CD4-positive, alpha-beta T cell treated with Interleukin-6 at 100 ng/mL for 8 hours (primary cell): ENCODE measurements at places on chromosomes 4 and X.

DNA sequence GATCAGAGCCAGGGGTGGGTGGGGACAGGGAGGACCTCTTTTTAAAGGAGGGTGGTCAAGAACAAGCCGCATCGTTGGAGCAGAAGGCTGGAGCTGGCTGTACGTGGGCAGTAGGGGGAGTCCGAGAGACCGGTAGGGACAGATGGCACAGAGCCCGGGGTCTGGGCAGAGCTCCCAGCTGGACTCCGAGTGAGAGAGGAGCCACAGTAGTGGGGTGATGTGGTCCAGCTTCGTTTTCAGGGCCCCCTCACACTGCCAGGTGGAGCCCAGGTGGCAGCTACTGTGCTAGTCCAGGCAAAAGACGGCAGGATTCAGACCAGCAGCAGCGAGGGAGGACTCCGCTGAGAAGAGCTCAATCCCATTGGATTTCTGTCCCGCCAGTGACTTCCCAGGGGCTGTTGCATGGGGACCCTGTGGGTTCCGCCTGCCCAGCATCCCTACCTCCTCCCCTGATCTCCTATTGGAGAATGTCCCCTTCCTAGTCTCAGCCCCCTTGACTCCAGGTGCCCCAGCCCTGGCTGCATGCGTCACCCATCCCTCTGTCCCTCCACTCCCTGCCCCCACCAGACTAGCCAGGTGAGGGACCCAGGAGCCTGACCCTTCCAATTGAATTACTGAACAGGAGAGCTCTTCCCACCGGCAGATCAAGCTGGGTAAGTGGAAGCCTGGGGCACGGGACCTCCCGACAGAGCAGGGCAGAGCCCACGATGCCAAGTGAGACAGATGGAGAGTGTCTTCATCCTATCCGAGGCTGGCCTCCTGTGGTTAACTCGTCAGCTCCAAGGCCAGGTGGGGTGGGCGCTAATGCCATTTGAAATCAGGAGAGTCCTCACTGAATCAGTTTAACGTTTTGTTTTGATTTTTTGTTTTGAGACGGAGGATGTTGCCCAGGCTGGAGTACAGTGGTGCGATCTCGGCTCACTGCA lies 2.9 kb downstream of the ARHGAP4 start:
- DNase-seq = no peak

GRCh38 chrX:20224814-20225487 lies 41.8 kb downstream of the RPS6KA3 start:
- no peak for DNase-seq

DNA sequence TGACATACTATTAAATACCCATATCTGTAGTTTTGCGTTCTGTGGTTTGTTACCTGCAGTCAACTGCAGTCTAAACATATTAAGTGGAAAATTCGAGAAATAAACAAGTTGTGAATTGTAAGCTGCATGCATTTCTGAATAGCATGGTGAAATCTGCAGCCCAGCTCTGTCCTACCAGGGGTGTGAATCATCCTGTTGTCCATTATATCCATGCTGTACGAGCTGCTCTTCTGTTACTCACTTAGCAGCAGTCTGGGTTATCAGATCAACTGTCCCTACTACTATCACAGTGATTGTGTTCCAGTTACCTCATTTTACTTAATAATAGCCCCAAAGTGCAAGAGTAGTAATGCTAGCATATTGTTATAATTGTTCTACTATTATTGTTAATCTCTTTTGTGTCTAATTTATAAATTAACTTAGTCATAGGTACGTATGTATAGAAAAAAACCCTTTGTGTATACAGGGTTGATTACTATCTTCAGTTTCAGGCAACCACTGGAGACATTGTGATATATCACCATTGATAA lies 173.7 kb upstream of the FAT4 start:
- DNase-seq = no peak

GRCh38 chr4:27007507-27007906 lies 146.9 kb downstream of the STIM2 start:
- DNase-seq = no peak

DNA sequence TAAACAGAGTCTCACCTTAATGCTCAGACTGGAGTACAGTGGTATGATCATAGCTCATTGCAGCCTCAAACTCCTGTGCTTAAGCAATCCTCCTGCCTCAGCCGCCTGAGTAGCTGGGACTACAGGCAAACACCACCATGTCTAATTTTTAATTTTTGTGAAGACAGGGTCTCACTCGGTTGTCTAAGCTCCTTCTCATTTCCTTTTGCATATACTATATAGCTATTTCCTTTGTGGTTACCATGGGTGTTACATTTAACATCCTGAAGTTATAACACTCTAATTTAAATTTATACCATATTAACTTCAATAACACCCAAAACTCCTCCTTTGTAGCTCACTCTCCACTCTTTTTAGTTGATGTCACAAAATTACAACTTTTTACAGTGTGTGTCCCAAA lies 114.3 kb downstream of the DCK start:
- peak; percentile 1 for DNase-seq

DNA sequence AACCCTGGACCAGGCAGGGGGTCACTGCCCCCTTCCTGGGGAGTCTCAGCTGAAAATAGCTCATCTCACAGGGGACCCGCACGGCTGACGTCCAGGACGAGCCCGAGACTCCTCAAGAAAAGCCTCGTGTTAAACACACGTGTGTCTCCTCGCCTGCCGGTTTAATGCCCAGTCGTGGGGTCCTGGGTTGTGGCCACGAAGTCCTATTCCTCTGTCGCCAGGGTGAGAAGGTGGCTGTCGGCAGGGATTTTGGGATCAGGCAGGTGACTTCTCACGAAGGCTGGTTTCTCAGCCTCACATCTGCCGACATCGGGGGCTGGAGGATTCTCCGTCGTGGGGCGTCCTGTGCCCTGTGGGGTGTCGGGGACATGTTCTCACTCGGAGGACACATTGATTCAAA lies 44.3 kb upstream of the PPP2R3B start:
- DNase-seq = no peak

- DNase-seq = no peak
These were observed 18.7 kb downstream of the RELL1 start for GRCh38 chr4:37667197-37668100.

GRCh38 chr4:77147079-77147782 lies 9.8 kb upstream of the CCNG2 start:
- DNase-seq = no peak

DNA sequence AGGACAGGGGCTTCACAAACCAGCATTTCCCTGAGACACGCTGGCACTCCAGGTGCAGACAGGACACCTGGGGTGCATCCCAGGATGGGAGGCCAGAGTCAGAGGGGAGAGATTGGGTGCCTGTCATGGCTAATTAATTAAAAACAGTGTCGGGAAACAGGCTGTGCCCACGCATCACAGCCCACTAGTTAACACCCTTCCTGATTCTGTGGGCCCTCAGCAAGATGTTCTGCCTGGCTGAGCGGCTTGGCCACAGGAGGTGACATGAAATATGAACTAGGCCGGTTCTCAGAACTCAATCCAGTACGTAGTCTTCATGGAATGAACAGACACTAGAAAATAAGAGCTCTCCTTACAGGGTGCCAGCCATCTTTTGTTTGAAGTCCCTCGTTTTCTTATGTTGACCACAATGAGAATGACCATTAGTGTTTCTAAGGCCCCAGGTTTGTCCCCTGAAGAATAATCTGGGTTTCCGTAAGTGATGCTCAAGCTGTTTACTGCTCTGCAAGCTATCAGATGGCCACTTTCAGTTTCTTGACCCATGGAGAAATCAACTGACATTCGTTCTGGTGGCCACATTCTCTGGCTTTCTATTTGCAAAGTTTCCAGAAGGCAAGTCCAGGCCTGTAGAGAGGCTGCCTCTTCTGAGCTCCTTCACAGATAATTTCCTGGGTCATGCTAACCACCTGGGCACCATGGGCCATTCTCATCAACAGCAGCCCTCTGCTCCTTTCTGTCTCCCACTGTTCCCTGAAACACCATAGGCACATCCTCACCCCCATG lies 72.3 kb downstream of the SLC34A2 start:
- no peak for DNase-seq

DNA sequence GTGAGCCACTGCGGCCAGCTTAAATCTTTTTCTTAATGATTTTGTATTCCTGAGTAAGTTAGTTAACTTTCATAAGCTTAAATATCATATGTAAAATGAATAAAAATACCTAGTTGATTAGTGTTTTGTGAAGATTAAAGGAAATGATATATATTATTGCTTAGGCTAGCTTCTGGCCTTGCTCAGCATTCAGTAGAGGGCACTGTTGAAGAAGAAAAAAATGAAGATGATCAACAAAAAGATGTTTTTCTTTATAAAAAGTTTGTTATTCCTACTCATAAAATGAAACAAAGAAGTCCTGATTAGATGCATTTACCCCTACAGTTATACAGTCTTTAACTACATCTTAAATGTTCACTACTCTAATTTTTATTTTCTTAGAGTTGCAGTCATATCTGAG lies 797.7 kb downstream of the RAPGEF2 start:
- no peak for DNase-seq

- DNase-seq = no peak
These were observed 153.4 kb downstream of the GPM6A start for GRCh38 chr4:175658661-175659060.

GRCh38 chrX:124010566-124010965 lies 49.1 kb downstream of the STAG2 start:
- DNase-seq = no peak

DNA sequence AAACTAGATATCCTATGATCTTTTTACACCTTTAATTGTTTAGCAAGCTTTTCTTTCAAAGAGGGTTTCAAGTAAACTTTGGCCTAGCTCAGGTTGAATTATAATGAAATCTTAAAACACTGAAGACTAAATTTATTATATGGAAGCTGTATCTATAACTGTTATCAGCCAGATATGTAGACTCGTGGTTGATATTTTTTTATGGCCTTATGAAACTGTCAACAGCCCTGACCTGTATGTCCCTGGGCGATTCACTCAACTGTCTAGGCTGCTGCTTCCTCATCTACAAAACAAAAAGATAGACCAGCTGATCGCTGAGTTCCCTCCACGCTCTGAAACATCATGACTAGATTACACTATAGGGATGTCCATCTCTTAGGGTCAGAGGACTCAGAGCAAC lies 21.2 kb upstream of the PDK3 start:
- DNase-seq = no peak

GRCh38 chrX:275967-276580 lies 5.1 kb upstream of the PLCXD1 start:
- peak; percentile 43 for DNase-seq

- no peak for DNase-seq
These were observed 36.4 kb upstream of the MAMLD1 start for GRCh38 chrX:150326541-150327247.

- DNase-seq = no peak
These were observed 79.8 kb upstream of the SMARCAD1 start for GRCh38 chr4:94127707-94128328.

GRCh38 chr4:91025241-91026148 lies 898.3 kb downstream of the CCSER1 start:
- no peak for DNase-seq

GRCh38 chrX:102934624-102935023 lies 2.4 kb upstream of the RAB40AL start:
- peak; percentile 13 for DNase-seq

- DNase-seq = no peak
These were observed 72.9 kb downstream of the MAOA start for GRCh38 chrX:43728966-43729365.

DNA sequence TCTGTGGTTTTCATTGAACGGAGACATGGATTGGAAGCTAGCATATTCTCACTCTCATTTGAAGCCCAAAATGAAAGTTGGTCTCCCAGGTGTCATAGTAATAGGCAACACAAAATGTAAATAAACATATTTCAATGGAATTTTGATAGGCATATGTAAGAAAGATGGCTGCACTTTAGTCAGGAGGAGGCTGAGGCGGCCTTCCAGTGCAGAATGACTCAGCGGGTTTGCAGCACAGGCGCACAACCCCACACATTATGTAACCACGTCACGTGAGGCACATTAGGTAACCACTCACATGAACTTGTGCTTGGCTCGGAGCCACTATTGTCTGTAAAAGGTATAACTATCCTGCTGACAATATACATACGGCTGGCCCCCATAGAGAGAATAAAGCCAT lies 381.7 kb downstream of the GPAT3 start:
- no peak for DNase-seq

- no peak for DNase-seq
These were observed 172.8 kb downstream of the SMIM20 start for GRCh38 chr4:26086621-26087441.

GRCh38 chrX:70030301-70030767 lies 19.4 kb downstream of the AWAT2 start:
- peak; percentile 45 for DNase-seq

- DNase-seq = no peak
These were observed 1245.5 kb downstream of the STIM2 start for GRCh38 chr4:28106155-28106554.

DNA sequence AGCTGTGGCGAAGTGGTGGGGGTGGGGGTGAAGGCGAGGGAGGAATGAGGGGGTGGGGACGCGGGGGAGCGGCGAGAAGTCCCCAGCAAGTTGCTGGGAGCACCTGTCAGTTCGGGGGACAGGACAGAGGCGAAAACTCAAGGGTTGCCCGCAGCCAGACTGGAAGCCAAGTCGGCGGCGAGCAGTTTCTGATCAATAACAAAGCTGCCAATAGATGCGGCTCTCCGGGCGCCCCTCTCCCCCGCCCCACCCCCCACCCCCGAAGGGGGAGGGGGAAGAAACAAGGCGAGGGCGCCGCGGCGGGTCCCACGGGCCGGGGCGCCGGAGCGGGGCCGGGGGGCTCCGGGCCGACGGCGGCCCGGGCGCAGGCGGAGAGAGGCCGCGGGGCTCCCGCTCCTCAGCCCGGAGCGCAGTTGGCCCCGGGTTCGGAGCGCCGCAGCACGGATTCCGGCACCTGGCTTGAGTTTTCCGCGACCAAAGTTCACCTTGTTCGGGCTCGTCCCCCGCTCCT lies 379 bp downstream of the PDGFC start:
- no peak for DNase-seq

GRCh38 chr4:38832624-38833528 lies 23.7 kb downstream of the TLR6 start:
- no peak for DNase-seq

DNA sequence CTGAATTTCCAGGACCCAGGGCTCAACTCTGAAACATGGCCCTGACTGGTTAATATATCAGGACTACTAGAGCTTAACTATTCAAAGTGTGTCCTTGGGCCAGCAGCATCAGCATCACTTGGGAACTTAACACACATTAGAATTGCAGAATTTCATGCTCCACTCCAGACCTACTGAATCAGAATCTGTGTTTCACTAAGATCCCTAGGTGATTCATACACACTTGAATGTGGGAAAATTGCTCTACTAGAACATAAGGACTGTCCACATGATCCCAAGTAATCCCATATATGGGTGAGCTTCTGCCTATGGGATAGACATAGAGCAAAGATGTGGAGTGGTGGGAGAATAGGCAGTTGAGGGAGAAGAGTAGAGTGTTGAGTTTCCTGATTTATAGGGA lies 192.5 kb upstream of the CLNK start:
- DNase-seq = no peak

DNA sequence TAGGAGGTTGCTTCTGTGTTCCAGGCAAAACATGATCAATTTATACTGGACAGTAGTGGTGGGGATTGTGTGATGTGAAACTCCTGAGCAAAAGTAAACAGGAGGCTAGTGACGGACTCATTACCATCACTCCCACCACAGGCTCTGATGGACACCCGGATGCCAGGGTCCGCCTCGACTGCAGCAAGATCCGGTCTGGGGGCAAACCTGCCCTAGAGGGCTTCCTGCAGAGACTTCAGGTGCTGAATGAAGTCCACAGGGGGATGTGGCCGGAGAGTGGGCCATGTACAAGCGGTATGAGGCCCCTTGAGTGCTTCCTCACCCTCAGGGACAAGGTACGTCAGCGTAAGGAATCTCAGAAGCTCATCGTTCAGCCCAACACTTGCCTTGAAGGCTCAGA lies 23.4 kb upstream of the TECRL start:
- DNase-seq = no peak
